ENCODE measurements at places on chromosomes 6 and 20. TPM values are rescaled to one million over a fixed set of nuclear protein-coding genes. Genes with fewer than 3 reads are reported as not detected.
A peak's percentile ranks its signal among the peaks of the same experiment; 100 is the strongest.

DNA sequence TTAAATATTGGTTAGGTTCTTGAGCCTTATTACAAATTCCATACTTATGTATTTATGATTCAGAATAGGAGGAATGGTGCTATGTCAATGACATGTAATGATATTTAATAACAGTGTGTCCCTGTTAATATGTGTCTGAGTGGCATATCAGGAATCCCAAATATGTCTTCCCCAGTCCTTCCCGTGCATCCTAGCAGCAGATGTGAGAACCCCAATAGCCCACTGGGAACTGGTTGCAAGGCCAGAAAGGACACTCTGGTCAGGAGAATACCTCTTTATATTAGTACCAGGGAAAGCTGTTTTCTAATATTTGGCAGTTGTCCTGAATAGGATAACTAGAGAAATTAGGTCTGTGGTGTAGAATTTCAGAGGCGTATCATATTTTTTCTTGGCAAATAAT is 159.1 kb upstream of the PDE7B start:
- H3K4me1 ChIP-seq, result no peaks in the 10 kb centered on the region
- H3K4me3 ChIP-seq, result no peak overlapping the region
- no peak for DNase-seq
- no peak overlapping the region for H3K27ac ChIP-seq
- no peaks in the 10 kb centered on the region for H3K36me3 ChIP-seq
- no peaks in the 10 kb centered on the region for H3K27me3 ChIP-seq

DNA sequence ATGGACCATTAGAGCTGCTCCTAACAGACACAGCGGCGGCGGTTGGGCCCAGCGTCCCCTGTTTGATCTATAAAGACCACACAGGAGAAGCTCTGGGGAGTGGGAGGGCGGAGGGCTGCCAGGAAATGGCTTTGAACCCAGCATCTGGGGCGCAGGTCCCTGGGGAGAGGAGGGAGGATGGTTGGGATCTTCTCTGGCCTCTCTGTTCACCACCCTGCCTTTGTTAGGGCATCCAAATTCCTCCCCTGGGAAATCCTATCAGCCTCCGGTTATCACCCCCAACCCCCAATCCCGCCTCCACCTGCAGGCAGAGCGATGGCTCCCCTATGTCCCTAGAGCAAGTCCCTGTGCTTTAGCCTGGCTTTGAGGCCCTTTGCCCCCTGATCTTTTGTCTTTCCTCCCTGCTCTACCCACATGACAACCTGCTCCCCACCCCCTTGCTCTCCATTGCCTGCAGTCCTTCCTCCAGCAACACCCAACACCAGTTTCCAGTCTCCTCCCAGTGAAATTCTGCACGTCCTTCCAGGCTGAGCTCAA is 7.1 kb downstream of the XKR7 start:
- H3K4me1 ChIP-seq, result no peaks in the 10 kb centered on the region
- H3K27ac ChIP-seq, result no peak overlapping the region
- H3K27me3 ChIP-seq, result peaks cover 21% of the 10 kb centered on the region
- no peaks in the 10 kb centered on the region for H3K36me3 ChIP-seq
- no peak for DNase-seq
- H3K4me3 ChIP-seq, result no peak overlapping the region

DNA sequence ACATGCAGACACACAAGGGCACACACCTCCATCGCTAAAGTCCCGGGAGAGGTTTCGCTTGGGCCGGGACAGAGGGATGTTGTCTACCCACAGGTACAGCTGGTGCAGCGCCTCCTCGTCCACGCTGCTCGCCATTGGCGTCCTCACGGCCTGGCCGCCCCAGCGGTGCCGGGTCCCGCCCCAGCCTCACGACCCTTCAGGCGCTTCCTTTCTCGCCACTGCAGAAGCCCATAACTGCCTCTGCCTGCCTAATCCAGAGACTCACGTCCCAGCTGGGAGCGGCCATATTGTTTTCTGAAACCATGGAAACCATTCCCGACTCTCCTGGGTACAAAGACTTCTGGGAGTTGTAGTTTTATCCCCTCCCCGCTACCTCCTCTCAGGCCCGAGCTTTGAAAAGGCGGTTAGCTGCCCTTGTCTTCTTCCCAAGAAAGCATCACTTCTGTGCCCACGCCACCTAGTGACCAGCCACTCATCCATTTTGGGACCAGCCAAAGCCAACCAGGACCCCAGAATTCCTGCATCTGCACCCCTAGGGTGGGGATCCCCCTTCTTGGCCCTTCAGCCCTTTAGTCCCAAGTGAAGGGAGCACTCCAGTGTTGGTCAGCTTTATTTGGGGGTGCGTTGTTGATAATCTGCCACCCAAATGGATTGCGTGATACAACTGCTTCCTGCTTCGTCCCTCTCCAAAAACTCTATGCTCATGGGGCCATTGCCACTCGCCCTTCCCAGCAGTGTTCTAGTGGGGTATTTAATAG is at the start of gene SPEF1:
SPEF1 (minus strand) TSS at position 296 of the 758 bp plus-strand sequence; CDS start at position 135, 161 bp downstream.
- no peaks in the 10 kb centered on the region for H3K27me3 ChIP-seq
- peak; percentile 92 for DNase-seq
- no peaks in the 10 kb centered on the region for H3K36me3 ChIP-seq
- peaks cover 56% of the 10 kb centered on the region for H3K4me1 ChIP-seq

XKR7 gene
- total RNA-seq, result not detected

SLC16A10 gene
- 0.95 TPM for total RNA-seq

TAGAP gene
- total RNA-seq, result 1.6 TPM

TBC1D32 gene
- 2.0 TPM for total RNA-seq

Data from sigmoid colon (tissue), 7 donors.